ENCODE measurements at places on chromosomes 1 and 21. TPM values are rescaled to one million over a fixed set of nuclear protein-coding genes. Genes with fewer than 3 reads are reported as not detected.
A peak's percentile ranks its signal among the peaks of the same experiment; 100 is the strongest.

The MSH4 gene
- 0.71 TPM for total RNA-seq

The ANGPTL1 gene
- 117 TPM for total RNA-seq

The ITSN1 gene
- total RNA-seq = 35.7 TPM

The AADACL4 gene
- not detected for total RNA-seq

The RPS27 gene
- 1,466 TPM for total RNA-seq

DNA sequence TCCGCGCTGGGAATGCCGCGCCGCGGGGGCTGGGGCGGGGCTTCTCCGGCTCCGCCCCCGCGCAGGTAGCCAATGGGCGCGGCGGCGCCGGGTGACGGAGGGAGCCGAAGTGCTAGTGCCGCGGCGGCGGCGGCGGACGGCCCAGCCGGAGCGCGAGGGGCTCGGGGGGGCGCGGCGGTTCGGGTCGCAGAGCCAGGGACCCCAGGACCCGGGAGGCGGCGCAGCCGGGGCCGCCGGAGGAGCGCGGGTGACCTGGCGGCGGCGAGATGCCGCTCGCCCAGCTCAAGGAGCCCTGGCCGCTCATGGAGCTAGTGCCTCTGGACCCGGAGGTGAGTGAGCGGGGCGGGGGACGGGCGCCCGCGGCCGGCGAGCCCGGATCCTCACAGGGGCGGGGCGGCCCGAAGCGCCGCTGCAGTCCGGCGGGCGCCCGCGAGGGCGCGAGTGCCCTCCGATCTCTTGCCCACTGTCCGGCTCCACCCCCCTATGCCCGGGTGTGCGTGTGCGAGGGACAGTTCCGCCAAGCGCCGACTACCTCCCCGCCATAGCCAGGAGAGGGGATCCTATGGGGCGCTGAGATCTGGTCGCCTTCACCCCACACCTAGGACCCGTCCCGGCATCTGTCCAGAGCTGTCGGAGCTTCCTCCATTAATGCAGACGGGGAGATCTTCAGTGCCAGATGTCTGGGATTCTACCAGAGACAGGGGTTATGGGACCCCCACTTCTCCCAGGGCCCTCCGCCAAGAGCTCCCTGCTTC lies at the start of gene RPS6KA1:
TSS of gene RPS6KA1 (plus strand) at position 107 of the 755 bp plus-strand sequence. CDS start at position 267, 160 bp downstream.
- no peaks in the 10 kb centered on the region for H3K27me3 ChIP-seq
- no peaks in the 10 kb centered on the region for H3K36me3 ChIP-seq
- no peak for DNase-seq
- no peaks in the 10 kb centered on the region for H3K4me1 ChIP-seq

- H3K36me3 ChIP-seq = no peaks in the 10 kb centered on the region
- peak; percentile 81 for DNase-seq
- H3K27ac ChIP-seq = peak overlapping the region; percentile 80
- H3K4me1 ChIP-seq = peaks cover 41% of the 10 kb centered on the region
Observed at GRCh38 chr21:42219606-42220137, 732 bp downstream of the ABCG1 start.

GRCh38 chr1:148290881-148291280 lies 138.8 kb upstream of the NBPF11 start:
- DNase-seq = no peak
- no peaks in the 10 kb centered on the region for H3K36me3 ChIP-seq
- no peaks in the 10 kb centered on the region for H3K27me3 ChIP-seq
- H3K27ac ChIP-seq = no peak overlapping the region
- no peak overlapping the region for H3K4me3 ChIP-seq

GRCh38 chr1:95068956-95069709 lies 3.6 kb downstream of the ALG14 start:
- no peaks in the 10 kb centered on the region for H3K27me3 ChIP-seq
- no peak overlapping the region for H3K27ac ChIP-seq
- H3K4me3 ChIP-seq = no peak overlapping the region

DNA sequence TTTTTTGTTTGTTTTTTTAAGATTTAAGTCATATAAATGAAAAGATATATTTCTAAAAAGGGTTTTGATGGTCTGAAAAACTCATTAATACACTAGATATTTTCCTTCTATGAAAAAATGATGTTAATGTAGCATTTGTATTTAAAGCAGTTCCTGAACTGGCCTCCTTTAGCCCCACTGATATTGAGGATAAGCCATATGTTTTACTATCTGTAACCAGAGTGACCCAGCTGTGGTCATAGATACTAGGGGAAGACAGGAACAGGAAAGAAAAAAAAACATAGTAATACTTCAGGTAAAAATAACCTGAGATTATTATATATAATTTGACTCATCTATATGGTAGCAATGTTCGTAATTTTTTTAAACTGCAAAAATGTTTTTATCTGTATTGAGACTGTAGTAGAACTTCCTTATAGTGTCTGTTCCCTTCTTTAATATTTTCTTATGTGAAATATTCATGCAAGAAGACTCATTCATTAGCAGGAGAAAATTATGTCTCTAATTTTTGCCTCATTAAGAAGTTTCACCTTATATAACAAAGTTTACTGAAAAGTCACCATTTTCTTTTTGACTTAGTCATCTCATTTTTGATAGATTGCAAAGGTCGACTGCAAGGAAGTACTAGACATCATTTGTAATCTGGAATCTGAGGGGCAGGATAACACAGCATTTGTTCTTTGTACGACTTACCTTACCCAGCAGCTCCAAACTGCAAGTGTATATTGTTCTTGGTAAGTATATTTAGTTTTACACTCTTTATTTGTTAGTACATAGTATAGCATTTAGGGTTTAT lies 25.6 kb upstream of the TMCO2 start:
- no peak overlapping the region for H3K27ac ChIP-seq
- DNase-seq = no peak
- H3K27me3 ChIP-seq = no peaks in the 10 kb centered on the region
- no peak overlapping the region for H3K4me3 ChIP-seq

DNA sequence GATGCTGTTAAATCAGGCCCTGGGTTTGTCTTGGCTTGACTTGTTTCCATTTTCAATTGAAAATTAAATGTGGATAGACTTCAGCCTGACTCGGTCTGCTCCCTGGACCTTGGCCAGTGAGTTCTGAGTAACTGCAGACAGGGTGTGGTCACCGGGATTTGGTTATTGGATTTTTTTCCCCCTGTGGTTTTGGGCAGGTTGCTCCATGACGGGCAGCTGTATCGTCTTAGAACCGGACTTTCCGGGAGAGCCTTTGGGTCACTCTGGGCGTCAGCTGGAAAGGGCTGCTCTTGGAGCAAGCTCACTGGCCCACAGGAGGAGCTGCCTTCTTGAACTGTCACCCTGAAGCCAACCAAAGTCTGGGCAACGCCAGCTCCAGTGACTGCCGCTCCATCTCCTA lies 75.0 kb downstream of the CLIC6 start:
- no peak overlapping the region for H3K4me3 ChIP-seq
- H3K27me3 ChIP-seq = no peaks in the 10 kb centered on the region
- H3K27ac ChIP-seq = no peak overlapping the region
- DNase-seq = no peak

DNA sequence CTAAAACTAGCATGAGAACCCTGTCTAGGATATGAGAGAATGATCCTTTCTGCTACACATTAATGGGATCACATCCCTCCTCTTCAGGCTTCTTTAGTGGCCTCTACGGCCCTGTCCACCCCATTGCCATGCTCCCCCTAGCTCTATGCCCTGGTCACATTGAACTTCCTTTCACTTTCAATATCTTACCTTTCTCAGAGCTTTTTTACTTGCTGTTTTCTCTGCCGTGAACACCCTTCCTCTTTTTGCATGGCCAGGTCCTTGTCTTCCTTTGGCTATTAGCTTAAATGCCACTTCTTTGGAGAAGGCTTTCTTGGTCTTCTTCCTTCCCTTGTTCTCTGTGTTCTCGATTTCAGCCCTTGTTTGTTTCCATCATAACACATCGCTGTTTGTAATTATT lies 97.4 kb downstream of the GIPC2 start:
- no peak overlapping the region for H3K4me3 ChIP-seq
- no peaks in the 10 kb centered on the region for H3K36me3 ChIP-seq
- no peak for DNase-seq
- H3K4me1 ChIP-seq = no peaks in the 10 kb centered on the region
- H3K27ac ChIP-seq = no peak overlapping the region

DNA sequence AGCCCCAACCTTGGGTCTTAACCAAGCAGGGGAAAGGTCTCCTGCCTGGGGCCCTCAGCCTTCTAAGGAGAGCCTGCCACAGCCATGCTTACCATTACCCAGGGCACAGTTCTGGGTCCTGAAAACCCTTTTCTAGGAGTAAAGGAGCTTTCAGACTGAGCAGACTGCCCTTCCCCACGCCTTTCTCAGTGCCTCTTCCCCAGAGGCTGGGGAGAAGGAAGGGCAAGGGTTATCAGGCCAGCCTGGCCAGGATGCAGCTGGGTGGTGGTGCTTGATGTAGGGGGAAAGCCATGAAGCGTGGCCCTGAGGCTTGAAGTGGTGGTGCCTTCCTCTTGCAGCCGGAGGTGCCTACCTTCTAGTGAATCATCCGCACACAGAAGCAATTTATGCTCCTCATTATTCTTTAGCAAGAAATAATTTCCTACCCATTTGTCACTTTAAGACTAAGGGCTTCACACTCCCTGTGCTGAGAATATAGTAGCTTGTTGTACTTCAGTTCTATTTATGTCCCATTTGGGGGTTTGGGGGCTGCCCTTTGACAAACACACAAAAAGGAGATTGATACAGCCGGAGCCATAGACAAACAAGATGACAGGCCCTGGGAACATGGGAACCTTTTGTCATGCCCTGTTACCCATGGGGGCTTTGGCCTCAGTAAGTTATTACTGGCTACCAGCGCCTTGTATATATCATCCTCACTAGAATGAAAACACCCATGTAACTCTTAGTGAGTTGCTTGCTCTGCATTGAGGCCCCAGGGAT lies 40.7 kb downstream of the MAN1C1 start:
- no peaks in the 10 kb centered on the region for H3K27me3 ChIP-seq
- H3K27ac ChIP-seq = no peak overlapping the region
- DNase-seq = no peak
- no peaks in the 10 kb centered on the region for H3K36me3 ChIP-seq
- H3K4me3 ChIP-seq = no peak overlapping the region

DNA sequence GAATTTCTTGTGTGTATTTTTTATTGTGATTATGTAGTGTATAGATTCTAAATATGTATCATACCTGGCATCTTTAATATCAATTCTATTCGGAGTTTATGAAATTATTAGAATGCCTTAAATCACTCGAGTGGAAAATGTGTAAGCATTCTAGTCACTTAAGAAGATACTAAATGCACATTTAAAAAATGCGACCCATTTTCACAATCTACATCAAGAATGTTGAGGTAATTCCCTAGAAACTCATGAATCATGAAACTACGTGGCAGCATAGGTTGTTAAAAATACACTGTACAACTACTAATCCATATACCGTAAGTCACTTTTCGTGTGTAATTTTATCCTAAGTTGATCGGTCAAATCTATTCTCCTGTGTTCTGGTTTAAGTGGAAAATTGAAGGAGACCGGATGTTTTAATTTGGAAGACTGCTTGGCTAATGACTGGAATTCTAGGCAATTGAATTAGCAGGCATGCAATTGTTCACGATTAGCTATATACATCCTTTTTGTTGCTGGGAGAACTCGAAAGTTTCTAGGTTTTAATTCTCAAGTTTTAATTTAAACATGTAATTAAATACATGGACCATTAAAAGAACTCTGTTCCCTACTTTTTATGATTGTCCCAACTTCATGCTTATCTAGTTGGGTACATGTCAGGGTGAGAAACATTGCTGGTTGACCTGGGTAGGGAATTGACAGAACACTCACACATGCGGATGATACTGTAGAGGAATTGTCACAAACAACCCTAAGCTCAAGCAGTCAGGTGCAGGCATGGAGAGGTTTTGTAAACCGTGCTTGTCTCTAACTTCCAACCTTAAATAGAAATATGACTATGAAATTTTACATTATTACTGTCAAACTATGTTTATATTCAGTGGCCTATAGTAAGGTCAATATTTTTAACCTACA lies 6.6 kb downstream of the ZBTB18 start:
- no peaks in the 10 kb centered on the region for H3K27me3 ChIP-seq
- no peak overlapping the region for H3K27ac ChIP-seq
- peaks cover 13% of the 10 kb centered on the region for H3K4me1 ChIP-seq
- H3K36me3 ChIP-seq = no peaks in the 10 kb centered on the region

DNA sequence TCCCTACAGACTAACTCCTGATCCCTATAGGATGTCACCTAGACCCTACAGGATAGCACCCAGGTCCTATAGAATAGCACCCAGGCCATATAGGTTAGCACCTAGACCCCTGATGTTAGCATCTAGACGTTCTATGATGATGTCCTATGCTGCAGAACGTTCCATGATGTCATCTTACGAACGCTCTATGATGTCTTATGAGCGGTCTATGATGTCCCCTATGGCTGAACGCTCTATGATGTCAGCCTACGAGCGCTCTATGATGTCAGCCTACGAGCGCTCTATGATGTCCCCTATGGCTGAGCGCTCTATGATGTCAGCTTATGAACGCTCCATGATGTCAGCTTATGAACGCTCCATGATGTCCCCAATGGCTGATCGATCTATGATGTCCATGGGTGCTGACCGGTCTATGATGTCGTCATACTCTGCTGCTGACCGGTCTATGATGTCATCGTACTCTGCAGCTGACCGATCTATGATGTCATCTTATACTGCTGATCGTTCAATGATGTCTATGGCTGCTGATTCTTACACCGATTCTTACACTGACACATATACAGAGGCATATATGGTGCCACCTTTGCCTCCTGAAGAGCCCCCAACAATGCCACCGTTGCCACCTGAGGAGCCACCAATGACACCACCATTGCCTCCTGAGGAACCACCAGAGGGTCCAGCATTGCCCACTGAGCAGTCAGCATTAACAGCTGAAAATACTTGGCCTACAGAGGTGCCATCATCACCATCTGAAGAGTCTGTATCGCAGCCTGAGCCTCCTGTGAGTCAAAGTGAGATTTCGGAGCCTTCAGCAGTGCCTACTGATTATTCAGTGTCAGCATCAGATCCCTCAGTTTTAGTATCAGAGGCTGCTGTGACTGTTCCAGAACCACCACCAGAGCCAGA lies 9.5 kb downstream of the SON start:
- no peak for DNase-seq
- no peak overlapping the region for H3K4me3 ChIP-seq
- H3K4me1 ChIP-seq = no peaks in the 10 kb centered on the region
- H3K27ac ChIP-seq = no peak overlapping the region
- H3K27me3 ChIP-seq = no peaks in the 10 kb centered on the region
- peaks cover 69% of the 10 kb centered on the region for H3K36me3 ChIP-seq

GRCh38 chr21:45528028-45528705 lies 14.1 kb downstream of the SLC19A1 start:
- H3K27me3 ChIP-seq = no peaks in the 10 kb centered on the region
- no peaks in the 10 kb centered on the region for H3K4me1 ChIP-seq
- H3K36me3 ChIP-seq = peaks cover 5% of the 10 kb centered on the region
- no peak overlapping the region for H3K4me3 ChIP-seq
- peak; percentile 35 for DNase-seq

- no peak for DNase-seq
- H3K36me3 ChIP-seq = no peaks in the 10 kb centered on the region
- peaks cover 100% of the 10 kb centered on the region for H3K4me1 ChIP-seq
- peak overlapping the region; percentile 67 for H3K27ac ChIP-seq
- H3K4me3 ChIP-seq = no peak overlapping the region
- no peaks in the 10 kb centered on the region for H3K27me3 ChIP-seq
Observed at GRCh38 chr1:2237773-2238172, 9.7 kb downstream of the SKI start.

DNA sequence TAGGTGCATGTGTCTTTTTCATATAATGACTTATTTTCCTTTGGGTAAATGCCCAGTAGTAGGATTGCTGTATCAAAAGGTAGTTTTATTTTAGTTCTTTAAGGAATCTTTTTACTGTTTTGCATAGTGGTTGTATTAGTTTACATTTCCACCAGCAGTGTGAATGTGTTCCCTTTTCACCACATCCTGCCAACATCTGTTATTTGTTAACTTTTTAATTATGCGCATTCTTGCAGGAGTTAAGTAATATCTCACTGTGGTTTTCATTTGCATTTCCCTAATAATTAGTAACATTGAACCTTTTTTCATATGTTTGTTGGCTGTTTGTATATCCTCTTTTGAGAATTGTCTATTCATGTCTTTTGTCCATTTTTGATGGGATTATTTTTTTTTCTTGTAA lies 1761.9 kb downstream of the PLA2G4A start:
- no peaks in the 10 kb centered on the region for H3K4me1 ChIP-seq
- DNase-seq = no peak
- H3K27ac ChIP-seq = no peak overlapping the region
- H3K36me3 ChIP-seq = no peaks in the 10 kb centered on the region

Data from sigmoid colon (tissue), 7 donors.